ENCODE measurements at places on chromosomes 3 and 15.
A peak's percentile ranks its signal among the peaks of the same experiment; 100 is the strongest.

DNA sequence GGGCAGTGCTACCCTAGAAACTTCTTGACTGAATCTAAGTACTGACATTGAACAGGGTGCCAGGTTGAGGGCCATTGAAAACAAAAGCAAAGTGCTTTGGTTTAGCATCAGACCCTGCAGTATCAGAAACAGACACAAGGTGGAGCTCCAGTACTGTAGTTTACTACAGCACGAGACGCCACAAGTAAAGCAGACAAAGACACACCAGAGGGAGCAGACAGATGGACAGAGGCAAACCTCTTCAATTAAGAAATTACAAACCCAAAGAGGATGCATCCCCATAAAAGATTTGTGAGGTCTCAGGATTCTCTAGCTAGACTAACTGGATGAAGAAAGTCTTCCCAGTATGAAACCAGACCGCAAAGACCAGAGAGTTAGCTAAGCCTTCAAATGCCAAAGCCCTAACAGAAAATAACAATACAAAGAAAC is 16.6 kb downstream of the TOP2B start:
- DNase-seq = peak; percentile 79

- no peak for DNase-seq
Observed at GRCh38 chr15:88574655-88575054, 28.2 kb upstream of the DET1 start.

DNA sequence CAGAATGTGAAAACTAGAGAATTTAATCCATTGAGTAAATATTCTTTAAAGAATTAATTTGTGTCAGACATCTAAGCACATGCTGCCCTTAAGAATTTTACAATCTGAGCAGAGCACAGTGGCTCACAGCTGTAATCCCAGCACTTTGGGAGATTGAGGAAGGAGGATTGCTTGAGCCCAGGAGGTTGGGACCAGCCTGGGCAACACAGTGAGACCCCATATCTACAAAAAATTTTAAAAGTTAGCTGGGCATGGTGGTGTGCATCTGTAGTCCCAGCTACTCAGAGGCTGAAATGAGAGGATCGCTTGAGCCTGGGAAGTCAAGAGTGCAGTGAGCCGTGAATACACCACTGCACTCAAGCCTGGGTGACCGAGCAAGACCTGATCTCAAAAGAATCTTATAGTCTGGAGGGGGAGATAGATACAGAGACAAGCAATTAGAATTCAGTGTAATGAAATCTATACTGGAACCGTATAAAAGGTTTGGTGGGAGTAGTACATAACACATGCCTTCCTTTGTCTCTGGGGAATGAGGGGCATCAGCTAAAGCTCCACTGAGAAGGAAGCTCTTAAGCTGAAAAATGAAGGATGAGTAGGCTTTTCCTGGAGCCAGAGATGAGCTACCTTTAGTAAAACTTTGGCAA is 21.2 kb downstream of the ATP11B start:
- no peak for DNase-seq

DNA sequence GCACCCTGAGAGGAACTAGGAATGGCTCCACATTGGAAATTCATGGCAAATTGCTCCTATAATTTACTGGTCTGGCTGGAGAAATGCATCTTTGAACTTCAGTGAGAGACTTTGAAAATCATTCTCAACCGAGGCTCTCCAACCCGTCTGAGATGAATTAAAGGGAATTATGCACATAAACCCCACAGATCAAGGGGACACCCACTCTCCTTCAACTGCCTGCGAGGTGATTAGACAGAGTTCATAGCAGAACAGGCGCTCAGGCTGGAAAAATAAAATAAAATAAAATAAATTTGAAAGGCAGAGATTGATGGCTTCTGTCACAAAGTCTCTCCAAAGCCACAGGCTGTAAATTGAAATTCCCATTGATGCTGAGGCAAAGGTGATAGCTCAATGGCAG is 37.7 kb downstream of the MEGF11 start:
- DNase-seq = no peak

DNA sequence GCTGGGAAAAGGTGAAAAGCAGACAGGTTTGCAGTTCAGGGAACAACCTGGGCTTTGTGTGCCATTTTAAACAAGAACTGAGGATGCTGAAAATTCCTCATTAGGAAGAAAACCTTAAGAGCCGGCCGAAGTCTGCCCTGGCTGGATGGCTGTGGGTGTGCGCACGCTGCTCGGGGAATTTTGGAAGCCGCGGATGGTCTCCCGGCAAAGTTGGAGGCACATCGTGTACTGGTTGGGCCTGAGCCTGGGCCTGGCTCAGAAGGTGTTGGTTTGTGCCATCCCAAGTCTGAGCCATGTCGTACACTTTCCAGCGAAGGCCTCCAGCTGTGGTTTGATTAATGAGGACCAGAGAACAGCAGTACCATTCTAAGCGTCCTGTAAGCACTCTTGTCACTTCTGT is 188.2 kb downstream of the ATP10A start:
- DNase-seq = no peak

DNA sequence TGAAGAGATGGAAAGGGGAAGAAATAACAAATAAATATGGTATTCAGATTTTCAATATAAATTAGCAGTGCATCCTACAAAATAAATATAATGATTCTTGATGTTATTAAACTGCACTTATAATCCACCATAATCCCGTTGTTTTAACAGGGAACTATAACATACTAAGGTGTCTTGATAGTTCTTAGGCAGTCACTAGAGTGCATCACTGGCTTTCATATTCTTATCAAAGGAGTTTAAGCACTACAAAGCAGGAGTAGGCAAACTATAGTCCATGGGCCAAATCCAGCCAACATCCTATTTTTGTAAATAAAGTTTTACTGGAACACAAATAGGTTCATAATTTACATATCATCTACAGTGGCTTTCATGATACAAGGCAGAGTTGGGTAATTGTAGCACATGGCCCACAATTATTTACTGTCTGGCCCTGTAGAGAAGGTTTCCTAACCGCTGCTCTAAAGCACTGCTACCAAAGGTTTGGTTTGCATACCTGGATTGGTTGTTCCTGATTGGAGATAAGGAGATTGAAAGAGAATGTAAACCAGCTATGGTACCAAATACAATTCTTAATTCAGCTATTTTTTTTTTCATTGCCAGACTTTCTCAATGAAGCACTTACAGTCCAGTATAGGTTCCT is 104.3 kb downstream of the ZNF280D start:
- no peak for DNase-seq

DNA sequence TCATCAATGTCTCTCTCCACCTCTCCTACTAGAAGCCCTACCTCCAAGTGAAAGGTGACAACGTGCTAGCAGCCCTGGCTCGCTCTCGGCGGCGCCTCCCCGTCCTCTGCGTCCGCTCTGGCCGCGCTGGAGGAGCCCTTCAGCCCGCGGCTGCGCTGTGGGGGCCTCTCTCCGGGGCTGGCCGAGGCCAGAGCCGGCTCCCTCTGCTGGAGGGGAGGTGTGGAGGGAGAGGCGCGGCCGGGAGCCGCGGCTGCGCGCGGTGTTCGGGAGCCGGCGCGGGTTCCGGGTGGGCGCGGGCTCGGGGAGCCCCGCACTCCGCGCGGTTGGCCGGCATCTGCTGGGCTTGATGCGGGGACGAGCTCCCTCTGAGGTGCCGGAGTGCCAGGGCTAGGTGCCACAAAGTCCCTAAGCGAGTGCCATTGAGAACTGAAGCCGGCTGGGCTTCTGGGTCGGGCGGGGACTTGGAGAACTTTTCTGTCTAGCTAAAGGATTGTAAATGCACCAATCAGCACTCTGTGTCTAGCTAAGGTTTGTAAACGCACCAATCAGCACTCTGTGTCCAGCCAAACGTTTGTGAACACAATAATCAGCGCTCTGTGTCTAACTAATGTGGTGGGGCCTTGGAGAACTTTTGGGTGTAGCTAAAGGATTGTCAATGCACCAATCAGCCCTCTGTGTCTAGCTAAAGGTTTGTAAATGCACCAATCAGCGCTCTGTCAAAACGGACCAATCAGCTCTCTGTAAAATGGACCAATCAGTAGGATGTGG is 84.8 kb upstream of the ARRDC4 start:
- DNase-seq = no peak
